LoVo (cell line): ENCODE measurements at places on chromosomes 5 and 9.
A peak's percentile ranks its signal among the peaks of the same experiment; 100 is the strongest.

- DNase-seq: no peak
These were observed 351.9 kb downstream of the NFIB start for GRCh38 chr9:13962006-13962405.

DNA sequence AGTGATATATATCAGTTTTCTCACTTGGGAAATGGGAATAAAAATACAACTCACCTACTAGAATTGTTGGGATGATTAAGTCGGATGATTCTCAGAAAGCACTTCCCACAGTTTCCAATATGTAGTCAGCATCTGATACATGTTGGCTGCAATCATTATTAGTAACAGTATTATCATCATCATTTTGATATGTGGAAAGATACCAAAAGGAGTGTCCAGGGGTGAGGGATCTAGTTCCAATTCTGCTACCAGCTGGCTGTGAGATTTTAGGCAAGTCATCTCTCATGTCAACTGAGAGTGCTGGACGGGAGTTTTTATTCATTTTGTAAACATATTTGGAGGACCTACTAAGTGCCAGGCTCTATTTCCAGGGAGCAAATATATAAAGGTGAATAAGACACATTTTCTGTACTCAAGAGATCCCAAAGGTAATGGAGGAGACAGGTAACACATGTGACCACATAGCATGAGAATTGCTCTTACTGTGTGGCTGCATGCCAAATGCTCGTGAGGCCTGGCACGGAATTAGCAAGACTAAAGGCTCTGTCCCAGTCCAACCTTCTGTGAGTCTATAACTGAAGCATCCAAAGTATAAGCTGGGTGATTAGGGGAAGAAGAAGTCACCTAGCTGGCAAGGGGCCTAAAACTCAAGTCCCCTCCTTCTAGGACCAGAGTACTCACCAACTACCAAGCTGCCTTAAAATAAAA lies 83.0 kb downstream of the GRIA1 start:
- peak; percentile 55 for DNase-seq

- DNase-seq: peak; percentile 21
These were observed 54.5 kb downstream of the ADAM19 start for GRCh38 chr5:157520911-157521703.

DNA sequence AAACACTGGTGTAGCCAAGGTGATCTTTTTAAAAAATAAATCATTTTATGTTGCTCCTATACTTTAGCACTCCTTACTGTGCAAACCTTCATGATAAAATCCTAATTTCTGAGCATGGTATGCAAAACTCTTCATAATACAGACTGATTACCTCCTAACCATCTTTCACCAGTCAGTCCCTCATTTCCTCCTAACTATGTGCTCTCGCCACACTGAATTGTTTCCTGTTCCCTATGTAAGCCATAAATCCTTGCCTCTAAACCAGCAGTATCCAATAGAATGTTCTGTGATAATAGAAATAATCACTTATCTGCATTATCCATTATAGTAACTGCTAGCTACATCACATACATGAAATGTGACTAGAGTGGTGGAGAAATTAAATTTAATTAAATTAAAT lies 10.7 kb downstream of the AP3B1 start:
- no peak for DNase-seq

DNA sequence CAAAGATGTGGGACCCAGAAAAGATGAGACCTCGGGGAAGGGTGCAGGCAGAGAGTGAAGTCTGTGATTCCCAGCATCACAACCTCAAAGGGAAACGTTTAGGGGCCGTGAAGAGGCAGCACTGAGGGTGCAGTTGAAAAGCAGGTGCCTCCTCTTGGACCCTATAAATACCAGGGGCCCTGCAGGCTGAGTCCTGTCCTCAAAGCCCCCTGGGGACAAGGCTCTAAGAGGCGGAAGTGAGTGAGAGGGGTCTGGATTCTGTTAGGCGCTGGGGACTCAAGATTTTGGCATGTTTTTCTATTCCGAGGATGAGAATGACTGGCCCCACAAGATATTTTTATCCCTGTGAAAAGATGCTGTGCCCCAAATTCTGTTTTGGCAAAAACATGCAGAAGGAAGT lies 107.8 kb downstream of the THBS4 start:
- DNase-seq: no peak

DNA sequence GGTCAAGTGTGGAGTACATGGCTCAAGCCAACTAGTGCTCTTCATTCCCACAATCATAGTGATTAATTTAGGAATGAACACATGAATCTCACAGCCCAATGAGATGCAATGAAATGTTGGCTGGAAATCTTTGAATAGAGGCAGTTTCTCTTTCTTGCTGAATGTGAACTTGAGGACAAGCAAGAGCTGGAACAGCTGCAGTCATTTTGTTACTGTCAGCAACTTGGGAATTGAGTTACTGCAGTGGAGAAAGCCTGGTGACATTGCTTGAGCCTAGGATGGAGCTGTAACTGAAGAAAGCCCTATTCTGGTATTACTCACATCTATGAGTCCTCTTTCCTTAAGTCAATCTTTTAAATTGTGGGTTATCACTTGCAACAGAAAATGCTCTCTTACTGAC lies 62.3 kb downstream of the YIPF5 start:
- no peak for DNase-seq

- DNase-seq: no peak
These were observed 302.2 kb downstream of the EBF1 start for GRCh38 chr5:158797498-158797845.

- DNase-seq: no peak
These were observed 324.5 kb downstream of the GADD45G start for GRCh38 chr9:89929315-89929672.

GRCh38 chr5:35372482-35372881 lies 142.2 kb upstream of the PRLR start:
- no peak for DNase-seq

GRCh38 chr9:78005231-78006002 lies 26.2 kb downstream of the GNAQ start:
- DNase-seq: no peak
